T-helper 2 cell (primary cell): ENCODE measurements at places on chromosomes 5 and 9.

DNA sequence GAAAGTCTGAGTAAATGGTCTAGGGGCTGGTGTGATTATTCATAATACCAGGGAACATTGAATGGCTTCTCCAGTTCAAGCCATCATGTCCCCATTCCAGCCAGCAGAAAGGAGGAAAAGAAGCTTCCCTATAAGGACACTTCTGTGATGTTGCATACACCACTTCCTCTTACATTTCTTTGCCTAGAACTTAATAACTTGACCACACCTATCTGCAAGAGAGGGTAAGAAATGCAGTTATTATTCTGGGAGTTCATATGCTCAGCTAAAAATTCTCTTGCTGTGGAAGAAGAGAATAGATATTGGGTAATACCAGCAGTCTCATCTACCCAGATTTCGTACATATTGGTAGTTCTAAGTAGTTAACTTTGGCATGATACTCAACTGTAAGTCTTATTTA, 166.1 kb downstream of the SLC28A3 start:
- no peak for DNase-seq

DNA sequence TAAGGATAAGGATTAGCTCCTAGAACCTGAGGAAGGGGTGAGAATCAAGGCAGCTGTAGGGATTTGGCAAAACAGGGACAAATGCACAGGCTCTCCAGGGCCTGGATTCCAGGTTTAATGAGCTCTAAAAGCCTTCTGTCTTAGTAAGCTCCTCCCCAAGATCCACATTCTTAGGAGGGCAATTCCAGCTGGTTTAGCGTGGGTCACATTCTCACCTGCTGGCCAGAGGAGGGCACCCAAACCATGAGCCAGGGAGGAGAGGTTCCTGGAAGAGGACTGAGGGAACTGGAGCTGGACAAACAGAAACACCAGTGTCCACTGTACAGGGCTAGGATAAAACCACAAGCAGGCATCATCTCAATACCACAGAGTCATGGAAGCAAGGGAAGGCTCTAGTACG, 480.0 kb downstream of the CCDC171 start:
- DNase-seq, result no peak

DNA sequence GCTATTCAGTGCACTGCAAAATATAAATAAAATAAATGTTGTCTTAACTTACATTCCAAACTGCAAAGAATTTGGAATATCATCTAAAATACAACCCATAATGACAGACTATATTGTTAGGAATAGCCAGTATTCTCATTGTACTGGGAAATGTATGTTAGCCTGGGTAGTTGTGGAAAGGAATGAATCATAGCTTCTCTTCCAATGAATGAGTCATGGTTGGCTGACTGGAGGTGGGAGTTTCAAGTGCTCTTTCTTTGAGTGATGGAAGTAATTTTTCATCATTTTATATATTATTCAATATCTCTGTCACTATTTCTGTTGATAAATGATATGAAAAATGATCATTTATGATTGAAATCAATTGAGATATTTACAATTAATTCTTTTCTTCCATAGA, 158.6 kb upstream of the ARRDC3 start:
- no peak for DNase-seq

- no peak for DNase-seq
Measured at GRCh38 chr5:112642885-112643284, 94.8 kb upstream of the APC start.

DNA sequence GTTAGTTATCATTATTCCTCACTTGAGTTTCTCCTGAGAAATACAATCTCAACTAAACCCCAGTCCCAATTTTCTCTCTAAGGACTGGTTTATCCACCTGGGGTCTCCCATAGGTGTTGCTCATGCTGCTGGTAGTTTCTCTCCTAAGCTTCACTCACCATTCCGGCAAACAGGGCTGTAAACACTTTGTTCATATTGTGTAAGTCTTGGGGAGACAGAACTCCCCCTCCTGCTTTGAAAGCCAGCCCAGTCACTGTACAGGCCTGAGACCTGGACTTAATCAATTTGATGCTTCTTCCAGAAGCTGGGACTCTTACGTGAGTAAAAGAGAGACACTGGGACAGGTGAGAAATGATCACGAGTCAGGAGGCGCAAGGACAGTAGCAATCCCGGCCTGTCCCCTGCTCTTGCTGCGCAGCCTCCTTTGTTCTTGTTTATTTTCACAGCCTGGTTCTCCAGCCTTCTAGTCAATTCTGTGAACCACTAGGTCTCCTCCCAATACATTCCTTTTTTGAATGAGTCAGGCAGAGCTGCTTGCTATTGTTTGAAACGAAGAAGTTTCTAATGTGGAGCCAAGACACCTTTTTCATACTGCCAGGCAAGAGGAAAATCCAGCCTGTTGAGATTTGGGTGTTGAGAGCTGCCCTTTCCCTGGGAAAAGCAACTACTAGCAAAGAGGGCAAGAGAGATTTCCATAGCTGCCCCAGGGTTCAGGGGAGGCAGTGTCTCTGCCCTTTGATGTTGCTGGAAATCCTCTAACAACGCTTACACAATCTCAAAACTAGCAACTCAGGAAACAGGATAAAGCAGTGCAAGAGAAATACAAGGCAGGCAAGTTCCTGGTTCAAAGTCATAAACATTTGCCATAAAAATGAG, 9.2 kb upstream of the SHROOM1 start:
- DNase-seq, result no peak

DNA sequence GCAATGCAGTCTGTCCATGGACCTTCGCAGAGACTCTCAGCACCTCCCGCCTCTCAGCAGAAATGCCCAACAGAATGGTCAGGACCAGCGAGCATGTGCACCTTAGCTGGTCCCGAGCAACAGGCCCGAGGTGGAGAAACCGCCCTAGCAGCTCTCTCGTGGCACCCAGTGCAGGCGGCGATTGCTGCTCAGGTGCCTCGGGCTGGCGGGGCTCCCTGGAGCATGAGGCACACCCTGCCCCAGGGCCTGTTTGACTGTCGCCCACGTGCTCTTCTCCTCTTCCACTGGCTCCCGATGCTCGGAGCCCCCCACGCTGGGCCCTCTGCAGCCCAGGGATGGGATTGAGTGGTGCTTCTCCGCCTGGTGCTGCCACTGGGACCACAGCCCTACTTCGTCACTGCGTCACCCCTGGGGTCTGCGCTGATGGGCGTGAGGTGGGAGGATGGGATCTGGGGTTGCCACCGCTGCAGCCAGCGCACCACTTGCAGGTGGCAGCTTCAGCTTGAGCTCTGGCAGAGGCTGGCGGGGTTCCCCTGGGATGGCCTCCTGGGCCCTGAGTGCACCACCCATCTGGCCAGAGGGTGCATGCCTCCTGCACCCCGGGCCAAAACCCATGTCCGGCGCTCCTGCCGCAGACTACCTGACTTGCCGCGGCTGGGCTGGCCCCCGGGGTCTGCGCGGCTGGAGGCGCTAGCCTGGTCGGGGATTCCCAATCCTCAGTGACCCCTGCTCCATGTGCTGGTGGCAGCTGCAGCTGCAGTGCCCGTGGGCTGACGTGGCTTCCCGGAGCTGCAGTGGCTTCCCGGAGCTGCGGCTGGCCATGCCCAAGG, 244.2 kb downstream of the FOXD4L6 start:
- DNase-seq, result no peak

- DNase-seq, result no peak
Measured at GRCh38 chr5:90191352-90192045, 218.1 kb downstream of the CETN3 start.

- no peak for DNase-seq
Measured at GRCh38 chr9:116760636-116761035, 73.5 kb downstream of the TRIM32 start.

DNA sequence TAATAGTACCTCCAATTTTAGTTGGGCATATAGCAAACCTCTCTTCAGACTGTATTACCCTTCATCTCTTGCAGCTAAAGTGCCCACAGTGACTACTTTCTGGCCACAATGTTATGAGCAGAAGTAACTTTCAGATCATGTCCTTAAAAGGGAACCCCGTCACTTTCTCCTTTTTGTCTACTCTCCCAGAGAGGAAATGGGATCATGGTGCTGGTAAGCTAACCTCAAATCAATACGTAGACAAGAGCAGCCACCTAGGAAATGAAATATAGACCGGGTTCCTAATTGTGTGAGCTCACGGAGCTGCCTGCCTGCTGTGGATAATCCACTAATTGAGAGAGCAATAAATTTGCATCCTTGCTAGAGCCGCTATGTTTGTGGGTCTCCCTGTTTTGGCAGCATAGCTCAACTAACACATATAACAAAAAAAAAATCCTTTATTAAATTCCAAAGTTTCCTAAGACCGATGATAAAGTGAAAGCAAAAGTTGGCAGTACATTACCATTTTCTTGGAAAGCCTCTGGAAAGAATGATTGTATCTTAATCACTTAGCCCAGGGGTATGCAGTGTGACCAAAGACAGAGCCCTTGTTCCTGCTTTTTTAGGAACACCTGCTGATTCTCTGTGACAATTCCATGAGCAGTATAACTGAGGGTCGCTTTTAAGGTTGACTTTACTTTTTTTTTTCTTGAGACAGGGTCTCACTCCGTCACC, 5.6 kb upstream of the IL7R start:
- DNase-seq, result no peak

DNA sequence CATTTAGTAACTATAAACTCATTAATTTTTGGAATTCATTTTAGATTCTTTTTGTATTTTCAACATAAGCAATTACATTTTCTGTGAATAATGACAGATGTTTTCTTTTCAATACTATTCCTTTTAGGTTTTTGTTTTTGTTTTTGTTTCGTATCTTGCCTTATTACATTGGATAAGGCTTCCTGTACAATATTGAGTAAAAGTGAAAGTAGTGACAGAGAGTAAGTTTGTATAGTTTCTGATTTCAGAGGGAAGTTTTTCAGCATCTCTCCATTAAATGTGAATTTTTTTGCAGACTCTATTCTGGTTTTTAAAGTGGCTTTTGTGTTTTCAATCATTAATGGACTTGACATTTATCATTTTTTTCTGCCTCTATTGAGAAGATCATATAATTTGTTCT, 12.8 kb upstream of the CAMK4 start:
- no peak for DNase-seq

- no peak for DNase-seq
Measured at GRCh38 chr9:87113874-87114273, 166.6 kb upstream of the GAS1 start.

DNA sequence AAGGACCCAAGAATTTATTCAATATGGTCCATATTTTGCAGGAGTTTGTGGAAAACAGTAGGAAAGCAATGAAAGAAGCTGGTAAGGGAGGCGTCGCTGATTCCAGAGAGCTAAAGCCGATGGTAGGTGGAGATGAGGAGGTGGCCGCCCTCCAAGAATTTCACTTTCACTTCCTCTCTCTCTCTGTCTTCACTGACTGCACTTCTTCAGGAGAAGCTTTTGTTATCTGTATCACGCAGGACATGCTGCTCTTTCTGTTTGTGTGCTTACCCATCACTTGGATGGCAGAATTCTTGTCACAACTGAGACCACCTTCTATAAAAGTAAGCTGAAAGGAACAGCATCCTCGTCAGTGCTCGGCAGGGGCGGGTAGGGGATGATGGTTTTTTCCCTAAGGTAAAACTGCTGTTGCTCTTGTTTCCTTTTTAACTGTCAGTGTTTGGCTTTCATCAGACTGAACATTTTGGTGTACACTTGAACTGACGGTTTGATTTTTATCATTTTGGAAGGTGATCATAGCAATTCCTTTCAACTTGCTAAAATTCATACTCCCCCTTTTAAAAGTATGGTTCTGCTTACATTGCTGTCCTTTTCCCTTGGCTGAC, 62.4 kb upstream of the FSD1L start:
- peak; percentile 5 for DNase-seq

GRCh38 chr5:151741678-151742423, 16.6 kb downstream of the ATOX1 start:
- DNase-seq, result no peak

DNA sequence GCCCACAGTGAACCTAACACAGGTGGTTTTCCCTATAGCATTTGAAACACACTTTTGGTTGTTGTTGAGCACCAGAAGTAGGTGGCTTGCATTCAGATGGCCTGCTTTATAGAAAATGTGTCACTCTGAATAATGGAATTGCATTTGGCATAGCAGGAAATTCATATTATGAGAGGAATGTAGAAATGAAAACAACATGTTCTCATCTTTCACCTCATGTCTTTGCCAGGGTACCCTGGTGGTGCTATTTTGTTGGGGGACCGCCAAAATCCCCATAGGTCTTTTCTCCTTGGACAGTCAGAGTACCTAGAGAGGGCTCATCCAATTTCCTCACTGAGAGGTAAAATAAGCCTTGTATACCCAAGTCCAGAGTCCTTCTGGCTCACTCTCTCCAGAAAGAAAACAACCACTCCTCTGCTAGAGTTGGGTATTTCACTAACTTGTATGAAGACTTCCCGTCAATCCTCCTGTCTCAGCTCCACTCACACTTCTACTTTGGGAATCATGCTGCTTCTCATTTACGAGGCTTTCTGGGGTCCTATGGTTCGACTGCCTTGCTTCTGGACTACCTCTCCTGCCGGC, 67.4 kb downstream of the MRPS27 start:
- DNase-seq, result no peak

DNA sequence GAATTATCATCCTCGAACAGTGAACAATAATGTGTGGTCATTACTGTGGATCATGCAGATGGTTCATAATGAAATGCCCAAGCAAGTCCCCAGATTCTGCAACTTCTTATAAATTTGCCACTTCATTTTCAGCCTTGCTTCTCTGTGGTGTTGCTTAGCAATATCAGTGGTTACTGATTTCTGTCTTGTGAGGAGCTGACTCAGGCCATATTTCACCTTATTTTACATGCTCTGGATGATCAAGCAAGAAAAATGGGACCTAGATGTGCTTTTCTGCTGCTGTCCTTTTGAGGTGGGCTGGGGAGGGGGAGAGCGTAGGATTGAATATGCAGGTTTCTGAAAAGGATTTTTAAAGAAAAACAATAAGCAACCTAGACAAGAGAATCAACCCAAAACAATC, 188.3 kb downstream of the SLC24A2 start:
- DNase-seq, result no peak

DNA sequence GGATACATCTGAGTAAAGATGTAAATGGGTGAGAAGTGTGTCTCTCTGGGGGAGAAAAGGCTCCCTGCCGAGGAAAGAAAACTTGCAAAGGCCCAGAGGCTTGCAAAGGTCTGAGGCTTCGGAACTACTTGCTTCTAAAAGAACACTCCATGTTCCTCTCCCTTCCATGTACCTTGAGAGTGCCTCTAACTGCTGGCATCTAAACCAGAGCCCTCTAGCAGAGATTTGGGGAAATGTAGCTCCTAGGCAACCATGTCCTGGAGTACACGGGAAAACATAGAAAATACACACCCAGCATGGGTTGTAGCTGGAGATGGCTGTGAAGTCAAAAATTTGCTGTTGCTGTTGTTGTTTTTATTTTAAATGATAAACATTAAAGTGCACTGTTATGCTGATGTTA, 151.6 kb downstream of the SYK start:
- DNase-seq, result no peak

DNA sequence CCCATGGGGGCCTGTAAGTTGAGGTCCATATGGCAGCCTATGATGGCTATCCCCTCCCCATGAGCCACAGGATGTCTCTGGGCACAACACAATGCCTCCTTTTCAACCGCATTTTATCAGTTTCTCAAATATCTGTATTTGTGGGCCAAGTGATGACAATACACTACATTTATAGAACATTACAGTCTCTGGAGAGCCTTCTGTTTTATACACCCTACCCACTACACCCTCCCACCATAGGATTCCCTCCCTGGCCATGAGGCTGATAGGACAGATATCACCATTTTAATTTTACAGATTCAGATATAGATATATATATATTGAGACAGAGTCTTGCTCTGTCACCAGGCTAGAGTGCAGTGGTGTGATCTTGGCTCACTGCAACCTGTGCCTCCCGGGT, 236.8 kb downstream of the ENC1 start:
- DNase-seq, result no peak

GRCh38 chr5:36646100-36646499, 39.7 kb downstream of the SLC1A3 start:
- DNase-seq, result no peak
